Stimulated activated CD8-positive, alpha-beta memory T cell treated with anti-CD3 and anti-CD28 coated beads, Interleukin-4, amount 100 ng/mL, for 1 hour (primary cell): ENCODE measurements at places on chromosomes 3 and 15.

- DNase-seq = no peak
Observed at GRCh38 chr15:47363653-47364052, 353.7 kb upstream of the SEMA6D start.

- no peak for DNase-seq
Observed at GRCh38 chr15:45128971-45129639, 574 bp downstream of the DUOXA1 start.

- DNase-seq = no peak
Observed at GRCh38 chr3:190585805-190586630, 72.1 kb downstream of the IL1RAP start.

DNA sequence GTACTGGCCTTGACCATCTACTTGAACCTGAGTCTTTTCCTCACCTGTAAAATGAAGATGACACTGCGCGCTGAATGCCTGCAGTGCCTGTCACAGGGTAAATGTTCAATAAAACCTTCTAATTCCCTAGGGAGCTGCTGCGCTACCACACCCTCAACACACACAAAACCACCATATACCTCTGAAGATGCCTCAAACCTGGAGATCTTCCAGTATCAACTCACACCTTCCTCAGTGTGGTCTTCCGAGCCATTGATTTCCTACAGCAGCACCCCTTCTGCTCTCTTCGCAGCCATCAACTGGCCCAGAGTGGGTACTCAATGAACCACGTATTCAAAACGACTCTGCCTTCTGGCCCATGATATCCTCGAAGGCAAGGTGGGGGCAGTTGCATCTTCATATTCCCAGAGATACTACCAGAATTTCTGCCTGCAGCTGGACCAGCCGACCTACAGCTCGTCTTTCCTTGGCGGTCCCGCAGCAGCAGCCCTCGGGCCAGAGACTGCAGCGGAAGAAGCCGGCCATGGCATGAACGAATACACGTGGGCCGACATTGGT is 695 bp downstream of the RPL32 start:
- no peak for DNase-seq

DNA sequence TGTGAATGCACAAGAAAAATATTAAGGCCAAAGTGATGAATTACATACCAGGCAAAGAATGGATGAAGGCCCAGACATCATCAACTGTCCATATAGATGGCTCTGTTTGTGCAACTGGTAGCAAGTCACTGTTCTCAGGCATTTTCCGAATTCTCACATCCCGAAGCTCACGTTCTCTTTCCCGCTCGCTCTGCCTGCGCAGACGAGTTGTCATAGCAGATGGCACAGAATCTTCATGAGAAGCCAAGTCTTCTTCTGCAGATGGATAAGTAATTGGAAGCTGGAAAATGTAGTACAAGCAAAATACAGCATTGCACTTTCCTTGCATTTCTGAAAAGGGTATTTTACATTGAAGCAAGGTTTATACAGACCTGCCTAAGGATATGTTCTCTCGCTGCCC is 64.6 kb downstream of the GPR160 start:
- DNase-seq = no peak

DNA sequence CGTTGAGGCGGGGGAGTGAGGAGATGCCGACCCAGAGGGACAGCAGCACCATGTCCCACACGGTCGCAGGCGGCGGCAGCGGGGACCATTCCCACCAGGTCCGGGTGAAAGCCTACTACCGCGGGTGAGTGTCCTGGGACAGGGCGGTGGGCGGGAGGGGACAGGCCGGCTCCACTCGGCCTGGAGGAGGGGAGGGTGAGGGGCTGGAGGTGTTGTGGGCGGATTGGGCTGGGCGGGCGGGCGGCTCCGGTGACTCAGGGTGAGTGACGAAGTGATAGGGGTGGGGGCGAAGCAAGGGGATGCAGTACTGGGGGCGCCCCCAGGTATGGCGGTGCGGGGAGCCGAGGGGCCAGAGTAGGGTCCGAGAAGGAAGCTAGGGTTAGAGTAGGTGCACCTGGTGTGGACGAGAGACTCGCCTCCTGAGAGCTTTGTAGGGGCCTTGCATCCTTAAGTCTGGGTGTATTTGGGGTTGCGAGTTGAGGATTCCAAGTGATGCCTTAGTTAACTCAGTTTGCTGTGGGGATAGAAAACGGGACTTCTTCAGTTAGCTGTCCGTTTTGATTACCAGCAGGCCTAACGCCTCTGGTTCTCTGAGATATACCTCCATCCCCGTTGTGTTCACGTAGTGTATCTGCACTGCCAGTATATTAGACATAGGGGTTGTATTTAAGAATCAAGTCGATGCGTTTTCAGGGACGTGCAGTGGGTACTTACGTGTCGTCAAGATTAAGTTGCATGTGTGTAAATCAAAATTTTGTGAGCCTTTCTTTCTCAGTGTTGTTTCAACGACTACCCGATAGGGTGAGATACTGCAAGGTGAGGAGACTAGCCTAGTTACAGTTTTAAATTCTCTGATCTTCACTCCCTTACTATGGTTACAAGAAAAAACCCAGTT is 670 bp downstream of the PRKCI start:
- peak; percentile 1 for DNase-seq

GRCh38 chr15:85000189-85000864 is 18.7 kb downstream of the PDE8A start:
- DNase-seq = no peak

DNA sequence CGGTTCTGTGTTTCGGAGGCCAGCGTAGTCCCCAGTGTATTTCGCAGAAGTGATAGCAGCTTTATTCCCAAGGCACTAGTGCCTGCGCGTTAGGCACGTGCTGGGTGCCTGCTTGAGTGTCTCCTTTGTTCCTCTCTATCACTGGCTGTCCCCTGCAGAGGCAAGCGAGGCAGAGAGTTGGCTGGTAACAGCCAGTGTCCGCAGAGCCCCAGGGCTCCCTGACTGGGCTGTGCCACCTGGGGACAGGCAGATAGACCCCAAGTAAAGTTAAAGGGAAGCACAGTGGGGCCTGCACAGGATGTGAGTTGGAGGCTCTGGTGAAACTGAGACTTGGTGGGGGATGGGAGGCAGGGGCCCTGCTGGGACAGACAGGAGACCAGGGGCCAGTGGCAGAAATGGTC is 50.7 kb downstream of the APBA2 start:
- no peak for DNase-seq

- DNase-seq = no peak
Observed at GRCh38 chr3:61808526-61808925, 247.2 kb downstream of the PTPRG start.

- DNase-seq = no peak
Observed at GRCh38 chr3:98961161-98962155, 60.0 kb upstream of the DCBLD2 start.

GRCh38 chr3:16335772-16336645 is 71.0 kb downstream of the OXNAD1 start:
- DNase-seq = no peak

DNA sequence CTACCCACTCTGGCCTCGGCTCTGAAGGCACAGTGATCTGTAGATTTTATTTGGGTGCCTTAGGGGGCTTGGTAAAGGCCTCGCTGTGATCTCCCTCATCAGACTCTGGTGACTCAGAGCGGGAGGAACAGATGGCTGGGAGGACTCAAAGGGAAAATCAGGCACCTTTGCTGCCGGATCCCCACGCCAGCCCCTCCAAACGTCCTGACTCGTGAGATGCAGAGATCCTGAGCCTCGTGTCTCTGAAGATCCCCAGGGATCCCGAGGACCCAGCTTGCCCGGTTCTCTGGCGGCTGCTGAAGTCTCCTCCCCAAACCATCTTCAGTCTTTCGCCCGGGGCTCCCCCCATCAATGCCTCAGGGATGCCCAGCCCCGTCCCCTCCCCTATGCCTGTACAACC is 32.8 kb downstream of the MUC20 start:
- no peak for DNase-seq

GRCh38 chr15:77967798-77968197 is 109.7 kb downstream of the TBC1D2B start:
- DNase-seq = no peak

DNA sequence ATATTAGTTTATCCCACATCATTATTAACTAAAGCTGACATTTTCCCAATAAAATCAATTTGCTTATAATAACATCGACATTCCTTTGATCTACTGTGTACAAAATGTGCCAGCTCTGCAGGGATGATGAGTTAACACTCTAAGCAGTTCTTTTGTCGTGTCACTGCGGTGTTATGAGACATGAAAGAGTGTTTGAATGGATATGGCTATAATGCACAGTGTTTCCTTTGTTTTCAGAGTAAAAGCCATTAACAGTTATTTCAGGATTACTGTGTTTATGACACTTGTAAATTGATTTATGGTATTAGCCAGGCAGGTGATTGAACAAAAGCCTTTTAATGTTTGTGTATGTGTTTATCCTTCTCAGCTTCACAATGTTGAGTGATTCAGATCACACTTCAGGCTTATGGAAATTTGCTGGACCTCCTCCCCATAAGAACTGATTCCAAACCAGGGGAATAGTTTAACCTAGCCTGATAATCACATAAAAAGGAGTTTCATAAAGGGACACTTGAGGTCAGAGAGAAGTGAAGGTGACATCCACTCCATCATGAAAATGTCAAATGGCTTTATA is 115.7 kb downstream of the CHL1 start:
- DNase-seq = no peak

DNA sequence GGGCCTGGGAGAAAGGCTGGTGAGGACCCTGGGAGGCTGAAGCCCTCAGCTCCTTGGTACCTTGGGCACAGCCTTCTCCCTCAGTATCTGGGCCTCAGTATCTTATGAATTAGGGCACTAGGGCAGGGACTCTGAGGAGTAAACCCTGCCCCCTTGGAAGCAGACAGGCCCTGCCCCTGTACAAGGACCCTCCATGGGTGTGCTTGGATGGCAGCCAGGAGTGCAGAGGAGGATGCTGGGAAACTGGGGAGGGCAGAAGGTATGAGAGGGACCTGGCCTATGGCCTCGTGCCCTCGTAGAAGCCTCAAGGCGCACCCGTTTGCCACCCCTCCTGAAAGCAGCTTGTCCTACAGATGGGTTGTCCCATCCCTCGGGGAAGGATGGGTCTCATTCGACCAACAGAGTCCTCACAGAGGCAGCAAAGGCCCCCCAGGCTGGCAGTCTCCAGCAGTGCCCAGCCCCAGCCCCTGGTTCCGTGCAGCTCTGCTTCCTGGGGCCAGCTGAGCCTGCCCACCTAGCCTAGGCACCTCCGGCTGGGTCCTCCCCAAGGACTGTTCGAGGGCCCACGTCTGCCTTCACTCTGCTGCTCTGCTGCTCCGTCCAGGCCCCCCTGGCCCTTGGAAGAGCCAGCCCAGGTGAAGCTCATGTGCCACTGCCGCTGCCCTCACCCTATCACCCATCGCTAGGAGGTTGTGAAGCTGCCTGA is 15.3 kb upstream of the SEMA3F start:
- DNase-seq = no peak

GRCh38 chr3:69913422-69913821 is 86.1 kb upstream of the SAMMSON start:
- no peak for DNase-seq

GRCh38 chr15:63509056-63509954 is 4.9 kb downstream of the USP3 start:
- no peak for DNase-seq

- DNase-seq = no peak
Observed at GRCh38 chr3:175672119-175672689, 813.1 kb downstream of the NAALADL2 start.

GRCh38 chr3:125062904-125063618 is 7.3 kb upstream of the HEG1 start:
- no peak for DNase-seq

- DNase-seq = no peak
Observed at GRCh38 chr3:89171687-89172545, 64.5 kb downstream of the EPHA3 start.

DNA sequence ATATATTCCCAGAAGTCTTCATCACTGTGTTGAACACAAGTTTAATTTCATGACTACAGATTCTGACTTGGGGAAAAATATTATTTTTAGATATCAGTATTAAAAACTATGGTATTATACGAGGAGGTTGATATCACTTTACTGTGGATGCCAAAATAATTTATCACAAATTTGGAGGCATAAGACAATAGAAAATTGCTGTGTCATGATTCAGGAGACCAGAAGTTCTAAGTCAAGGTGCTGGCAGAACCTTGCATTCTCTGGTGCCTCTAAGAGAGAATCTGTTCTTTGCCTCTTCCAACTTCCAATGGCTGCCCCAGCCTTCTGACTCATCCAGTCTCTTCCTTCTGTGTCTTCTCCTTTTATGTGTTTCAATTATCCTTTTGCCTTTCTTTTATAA is 325.0 kb upstream of the CNTN4 start:
- no peak for DNase-seq

DNA sequence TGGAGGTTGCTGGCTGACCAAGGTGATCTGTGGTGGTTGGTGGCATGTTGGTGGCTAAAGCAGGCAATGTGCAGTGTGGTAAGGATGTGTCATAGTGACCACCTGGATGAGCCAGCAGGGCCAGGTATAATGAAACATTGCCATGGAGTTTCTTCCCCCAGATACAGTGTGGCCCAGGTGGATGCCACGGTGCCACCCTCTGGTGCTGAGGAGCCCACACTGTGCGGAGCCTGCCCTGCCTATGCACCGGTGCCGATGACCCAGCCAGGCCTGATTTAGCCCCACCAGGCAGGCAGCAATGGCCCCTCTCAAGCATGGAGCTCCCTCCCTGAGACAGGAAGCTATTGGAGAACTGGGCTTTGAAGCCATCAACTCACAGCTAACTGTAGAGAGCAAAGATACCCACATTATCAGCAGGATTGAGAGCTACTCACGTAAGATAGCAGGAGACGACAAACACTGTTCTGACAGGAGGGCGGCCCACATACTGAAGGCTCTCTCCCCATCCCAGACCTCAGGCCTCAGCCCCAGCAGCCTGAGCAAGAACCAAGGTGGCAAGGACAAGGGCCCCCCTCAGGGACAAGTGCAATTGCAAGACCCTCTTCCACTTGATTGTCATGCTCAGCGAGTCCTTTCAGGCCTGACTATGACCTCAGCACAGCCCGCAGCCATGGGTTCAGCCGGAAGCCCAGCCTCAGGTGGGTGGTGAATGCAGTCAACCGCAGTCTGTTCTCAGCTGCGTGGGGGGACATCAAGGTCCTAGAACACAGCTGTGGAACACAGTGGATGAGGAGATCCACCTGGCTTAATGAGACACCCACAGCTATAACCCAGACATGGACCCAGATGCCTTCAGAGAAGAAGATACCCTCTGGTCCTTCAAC is 82.8 kb upstream of the CDV3 start:
- no peak for DNase-seq

GRCh38 chr3:35675621-35676020 is 36.3 kb downstream of the ARPP21 start:
- no peak for DNase-seq

GRCh38 chr3:197949191-197949777 is 706 bp upstream of the RPL35A start:
- no peak for DNase-seq

DNA sequence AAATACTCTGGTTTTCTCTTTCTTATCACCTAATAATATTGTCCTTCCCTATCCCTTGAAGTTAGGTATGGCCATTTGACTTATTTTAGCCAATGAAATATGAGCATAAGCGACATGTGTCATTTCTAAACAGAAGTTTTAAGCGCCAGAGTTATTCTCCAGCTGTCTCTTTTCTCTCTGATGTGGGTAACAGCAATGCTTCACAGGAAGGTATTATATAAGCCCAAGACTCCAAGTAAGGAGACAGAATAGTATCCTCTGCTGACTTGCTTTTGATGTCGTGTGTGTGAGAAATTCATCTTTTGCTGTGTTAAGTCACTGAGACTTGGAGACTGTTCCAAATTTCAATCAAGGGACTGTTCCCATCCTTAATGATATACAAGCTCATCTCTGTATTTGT is 224.6 kb upstream of the NECTIN3 start:
- no peak for DNase-seq
